Colonic mucosa (tissue), 4 donors: ENCODE measurements at places on chromosomes 2 and 18.

GRCh38 chr2:69943000-69943842, 18.2 kb downstream of the ASPRV1 start:
- DNase-seq = no peak

DNA sequence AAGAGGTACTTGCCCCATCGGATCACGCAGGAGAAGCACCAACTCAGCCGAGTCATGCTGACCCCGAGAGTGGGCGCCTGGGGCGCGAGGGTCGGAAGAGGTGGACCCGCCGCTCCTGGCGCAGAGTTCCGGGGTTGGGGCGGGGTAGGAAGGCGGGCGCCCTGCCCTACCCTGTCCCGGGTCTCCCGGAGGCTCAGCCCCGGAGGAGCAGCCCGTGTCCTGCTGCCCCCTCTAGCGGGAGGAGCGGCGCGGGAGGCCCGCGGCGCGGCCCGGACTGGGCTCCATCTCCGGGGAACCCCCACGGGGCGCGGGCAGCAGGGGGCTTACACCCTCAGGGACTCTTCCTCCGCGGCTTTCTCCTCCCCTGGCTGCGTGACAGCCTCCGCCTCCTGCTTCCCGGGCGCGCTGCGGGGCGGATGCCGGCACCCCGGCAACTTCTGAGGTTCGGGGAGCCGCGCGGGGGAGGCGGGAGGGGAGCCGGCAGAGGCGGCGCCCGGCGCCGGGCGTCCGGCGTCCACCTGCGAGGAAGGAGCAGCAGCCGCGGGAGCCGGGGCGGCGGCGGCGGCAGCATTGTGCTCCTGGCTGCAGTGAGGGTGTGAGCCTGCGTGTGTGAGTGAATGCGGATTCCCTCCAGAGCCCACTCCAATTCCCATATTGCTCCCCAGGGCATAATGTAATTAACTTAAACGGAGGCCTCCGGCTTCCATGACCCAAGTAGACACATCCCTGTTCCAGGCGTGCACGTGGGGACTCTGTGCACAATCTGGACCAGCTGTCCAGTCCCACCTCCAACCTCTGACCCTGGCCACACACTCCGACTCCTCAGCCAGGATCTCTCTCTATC, 7.6 kb upstream of the TNS1 start:
- peak; percentile 39 for DNase-seq

GRCh38 chr2:106127282-106127771, 66.8 kb downstream of the UXS1 start:
- peak; percentile 30 for DNase-seq

DNA sequence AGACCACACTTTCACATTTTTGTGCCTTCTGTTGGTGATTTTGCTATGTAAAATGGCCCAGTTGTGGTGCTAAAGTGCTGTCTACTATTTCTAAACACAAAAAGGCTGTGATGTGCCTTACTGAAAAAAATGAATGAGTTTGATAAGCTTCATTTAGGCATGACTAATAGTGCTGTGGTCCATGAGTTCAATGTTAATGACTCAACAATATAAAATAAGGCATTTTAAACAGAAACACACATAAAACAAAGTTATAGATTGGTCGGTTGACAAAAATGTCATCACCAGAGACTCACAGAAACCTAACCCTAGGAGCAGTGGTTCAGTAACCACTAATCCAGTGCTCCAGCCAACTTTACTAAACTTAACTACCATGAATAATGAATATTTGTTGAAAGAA, 160.0 kb downstream of the DNAH6 start:
- no peak for DNase-seq

DNA sequence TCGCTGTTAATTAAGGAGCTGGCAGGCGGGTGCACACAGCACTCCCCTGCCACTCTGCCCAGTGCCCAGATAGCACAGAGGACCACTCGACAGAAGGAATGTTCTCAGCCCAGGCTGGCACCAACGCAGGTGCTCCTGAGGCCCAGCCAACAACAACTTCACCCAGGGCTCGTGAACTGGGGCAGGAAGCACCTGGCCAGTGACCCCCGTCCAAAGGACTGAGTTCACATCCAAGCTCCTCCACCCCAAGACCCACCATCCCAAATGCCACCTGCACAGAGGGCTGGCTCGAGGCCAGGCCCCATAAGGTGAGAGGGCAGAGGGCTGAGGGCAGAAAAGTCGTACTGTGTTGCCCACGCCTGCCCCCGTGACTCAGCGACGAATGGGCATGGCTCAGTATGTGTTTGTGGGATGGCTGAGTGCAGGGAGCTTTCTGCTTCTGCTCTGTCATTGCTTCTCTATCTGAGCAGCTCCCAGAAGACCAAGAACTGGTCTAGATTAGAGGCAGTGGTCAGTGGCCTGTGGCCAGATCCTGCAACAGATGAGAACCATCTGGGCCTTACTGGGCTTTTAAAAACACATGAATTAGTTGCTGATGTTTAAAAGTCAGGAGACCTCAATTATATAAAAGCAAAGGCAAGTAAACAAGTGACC, 68.4 kb downstream of the POLR1A start:
- DNase-seq = peak; percentile 52

- no peak for DNase-seq
Observed at GRCh38 chr2:171402906-171403580, 30.7 kb downstream of the METTL8 start.

- DNase-seq = no peak
Observed at GRCh38 chr18:48931680-48932461, 18.9 kb downstream of the SMAD7 start.

GRCh38 chr2:223999862-224000261, 39.2 kb downstream of the SERPINE2 start:
- DNase-seq = no peak

- no peak for DNase-seq
Observed at GRCh38 chr2:171564463-171564862, 42.2 kb downstream of the CYBRD1 start.

- peak; percentile 46 for DNase-seq
Observed at GRCh38 chr18:48973731-48974130, 23.0 kb upstream of the SMAD7 start.

GRCh38 chr2:46411245-46411641, 68.1 kb upstream of the TMEM247 start:
- DNase-seq = no peak

GRCh38 chr2:105904938-105905337, 160.2 kb downstream of the NCK2 start:
- DNase-seq = no peak

DNA sequence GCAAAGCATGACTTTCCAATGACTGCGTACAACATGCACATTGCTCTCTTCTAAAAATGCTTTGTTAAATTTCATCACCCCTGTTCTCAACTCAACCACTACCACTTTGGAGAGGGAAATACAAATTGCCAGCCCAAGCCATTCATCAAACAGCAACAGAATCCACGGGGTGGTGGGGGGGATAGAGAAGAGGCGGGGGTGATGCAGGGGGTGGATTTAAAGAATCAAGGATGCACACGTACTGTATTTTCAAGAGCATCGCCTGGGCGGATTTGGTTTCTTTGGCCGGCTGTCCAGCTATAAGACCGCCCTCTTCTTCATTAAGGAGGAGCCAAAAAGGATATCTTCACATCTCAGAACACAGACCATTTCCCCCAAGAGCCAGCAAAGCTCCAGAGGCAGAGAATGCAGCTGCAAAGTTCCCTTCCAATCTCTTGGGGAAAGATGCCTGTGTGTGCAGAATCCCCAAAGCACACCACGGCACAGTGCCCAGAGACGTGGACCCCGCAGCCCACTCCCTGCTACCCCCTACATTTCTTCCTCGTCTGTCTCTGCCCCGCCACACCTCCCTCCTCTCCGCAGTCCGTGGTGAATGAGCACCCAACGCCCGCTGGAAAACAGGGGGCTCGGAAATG, 977 bp downstream of the SLC8A1 start:
- DNase-seq = peak; percentile 30

GRCh38 chr2:229492034-229492433, 220.9 kb upstream of the PID1 start:
- no peak for DNase-seq

GRCh38 chr2:179141206-179141605, 91.3 kb upstream of the CCDC141 start:
- no peak for DNase-seq

DNA sequence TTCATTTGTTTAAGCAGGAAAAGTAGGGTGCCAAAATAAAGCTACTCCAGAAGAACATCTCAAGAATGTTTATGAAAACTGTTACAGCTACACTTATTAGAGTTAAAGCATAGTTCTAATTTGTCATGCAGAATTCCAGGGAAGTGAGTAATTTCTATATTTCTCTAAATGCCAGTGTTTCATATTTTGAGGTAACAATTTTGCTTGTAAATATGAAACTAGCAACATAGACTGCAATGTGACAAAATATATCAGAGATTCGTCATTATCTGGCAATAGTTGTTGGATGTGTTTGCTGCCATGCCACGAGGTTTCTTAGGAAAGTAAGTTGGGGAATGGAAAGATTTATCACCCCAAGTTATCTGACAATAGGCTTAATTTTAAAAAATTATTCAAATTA, 424.1 kb upstream of the ZEB2 start:
- DNase-seq = no peak

DNA sequence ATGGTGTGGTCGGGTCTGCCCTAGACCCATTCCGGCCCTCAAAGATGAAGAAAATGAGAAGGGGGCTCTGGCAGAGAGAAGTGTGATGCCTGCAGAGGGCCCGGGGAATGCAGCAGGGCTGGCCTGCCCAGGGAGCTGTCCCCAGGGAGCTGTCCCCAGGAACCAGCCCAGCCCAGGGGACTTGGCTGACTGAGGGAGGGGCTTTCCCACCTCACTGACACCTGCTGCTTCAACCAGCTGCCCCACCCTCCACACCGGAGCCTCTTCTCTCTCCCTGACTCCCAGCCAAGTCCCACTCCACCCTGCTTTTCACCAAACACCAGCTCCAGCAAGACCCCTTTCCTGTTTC, 111.2 kb downstream of the STPG4 start:
- no peak for DNase-seq

DNA sequence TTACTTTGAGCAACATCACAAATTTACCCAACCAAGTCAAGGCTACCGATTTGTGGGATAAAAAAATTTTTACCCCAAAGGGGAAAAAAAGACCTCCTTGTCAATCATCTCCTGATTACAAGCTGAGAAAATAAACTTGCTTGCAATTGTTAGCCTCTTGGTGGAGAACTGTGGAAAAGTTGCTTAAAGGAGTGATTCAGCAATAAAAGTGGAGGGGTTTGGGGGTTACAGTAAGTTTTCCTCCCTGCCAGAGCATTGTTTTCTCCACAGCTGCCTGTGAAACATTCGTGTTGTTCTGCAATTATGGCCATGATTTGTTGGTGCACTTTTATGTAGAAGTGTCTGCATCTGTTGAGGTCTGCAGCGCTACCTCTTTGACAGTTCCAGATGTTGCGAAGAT, 82.6 kb downstream of the EN1 start:
- DNase-seq = no peak

DNA sequence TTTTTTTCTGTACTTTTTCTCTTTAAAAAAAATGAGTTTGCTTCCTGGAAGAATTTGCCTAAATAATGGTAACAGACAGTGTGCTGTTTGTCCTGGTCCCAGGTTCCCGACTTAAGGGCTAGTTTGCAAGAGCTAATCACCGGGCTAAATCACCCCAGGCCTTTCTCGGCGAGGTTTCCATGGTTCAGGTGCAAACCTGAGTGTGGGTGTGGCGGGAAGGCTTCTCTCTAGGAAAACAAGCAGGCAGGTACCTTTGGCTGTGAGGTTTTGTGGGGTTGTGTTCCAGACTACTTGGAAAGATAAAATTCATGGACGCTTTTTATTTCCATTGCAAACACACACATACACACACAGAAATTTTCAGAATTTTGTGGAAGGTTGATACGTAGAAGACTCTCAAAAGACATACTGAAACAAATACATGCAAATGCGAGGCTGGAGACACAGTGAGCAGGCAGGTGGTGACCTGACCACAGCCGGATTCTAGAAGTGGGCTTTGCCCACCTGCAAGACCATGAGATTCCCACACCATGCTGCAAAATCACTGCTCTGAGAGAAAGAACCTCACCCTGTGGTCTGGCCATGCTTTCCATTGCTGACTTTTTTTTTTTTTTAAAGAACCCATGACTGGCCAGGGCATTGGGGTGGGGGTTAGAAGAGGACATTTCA, 815 bp downstream of the CNDP1 start:
- DNase-seq = no peak

GRCh38 chr2:191405546-191405945, 160.3 kb downstream of the MYO1B start:
- DNase-seq = no peak

DNA sequence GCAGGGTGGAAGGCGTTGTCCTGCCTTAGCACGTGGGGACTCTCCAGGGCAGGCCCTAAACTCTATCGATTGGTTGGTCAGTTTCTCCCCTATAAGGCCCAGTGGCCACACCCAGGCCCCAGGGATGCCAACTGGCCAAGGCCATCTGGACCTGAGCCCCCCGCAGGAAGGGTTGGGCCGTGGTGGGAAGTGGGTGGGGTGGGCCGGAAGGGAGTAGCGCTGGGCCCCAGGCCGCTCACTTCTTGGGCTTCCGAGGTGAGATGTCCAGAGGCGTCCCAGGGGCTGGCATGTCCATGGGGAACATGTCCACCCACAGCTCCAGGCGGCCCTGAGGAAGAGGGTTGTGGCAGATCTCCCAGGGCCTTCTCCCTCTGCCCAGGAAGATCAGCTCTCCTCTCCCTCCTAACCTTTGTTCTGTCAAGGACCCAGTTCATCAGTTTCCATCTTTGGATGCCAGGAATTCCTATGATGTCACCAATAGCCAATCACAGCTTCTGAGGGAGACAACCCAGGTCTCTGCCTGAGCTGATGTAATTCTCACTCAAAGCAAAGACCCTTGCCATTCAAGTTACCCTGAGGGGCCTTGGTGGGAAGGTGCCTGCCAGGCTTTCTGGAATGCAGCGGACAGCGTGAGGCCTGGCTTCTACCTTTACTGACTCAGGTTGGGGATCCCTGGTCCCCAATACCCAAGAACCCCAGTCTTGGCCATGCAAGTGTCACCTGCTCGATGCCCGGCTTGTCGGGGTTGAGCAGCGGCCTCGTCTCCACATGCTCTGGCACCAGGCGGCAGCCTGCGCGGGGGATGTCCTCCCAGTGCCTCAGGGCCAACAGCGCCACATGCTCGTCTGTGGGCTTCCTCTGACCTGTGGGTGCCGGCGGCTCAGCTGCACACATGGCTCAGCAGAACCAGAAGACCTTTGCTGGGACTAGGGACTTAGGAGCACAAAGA, 14.4 kb downstream of the OTOF start:
- DNase-seq = no peak

DNA sequence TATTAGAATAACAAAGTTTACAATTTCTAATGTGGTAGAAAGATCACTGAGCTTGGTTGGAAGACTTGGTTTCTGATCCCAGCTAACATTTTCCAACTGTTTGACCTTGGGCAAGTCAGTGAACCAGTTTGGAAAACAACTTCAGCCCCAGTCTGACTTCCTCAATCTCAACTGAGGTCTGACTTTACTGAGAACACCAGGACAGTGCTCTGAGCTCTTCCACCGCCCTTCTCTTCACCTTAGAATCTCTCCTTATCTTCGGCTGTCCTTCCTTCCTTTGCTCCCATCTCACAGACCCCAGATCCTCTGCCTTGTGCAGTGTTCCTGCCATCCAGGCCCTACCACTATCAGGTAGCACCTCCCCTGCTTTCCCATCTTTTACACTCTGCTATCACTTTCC, 193.8 kb upstream of the SP5 start:
- no peak for DNase-seq

DNA sequence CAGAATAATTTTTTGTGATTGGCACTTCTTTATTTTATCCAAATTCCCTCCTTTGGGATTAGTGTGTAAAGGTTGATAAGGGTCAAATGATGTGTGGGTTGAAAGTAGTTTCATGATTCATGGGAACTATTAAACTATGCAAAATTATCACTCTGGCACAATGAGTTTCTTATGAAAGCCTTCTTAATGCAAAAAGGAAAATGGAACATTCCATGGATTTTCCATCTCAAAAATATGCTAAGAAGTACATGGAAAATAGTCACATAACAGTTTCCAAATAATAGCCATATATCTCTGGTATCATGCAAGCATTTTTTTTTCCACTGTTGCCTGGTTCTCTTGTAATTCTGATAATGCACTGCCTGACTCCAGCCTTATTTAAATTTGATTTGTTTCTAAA, 639.7 kb downstream of the NR4A2 start:
- no peak for DNase-seq
